ENCODE measurements at places on chromosomes 2 and 18. TPM values are rescaled to one million over a fixed set of nuclear protein-coding genes. Genes with fewer than 3 reads are reported as not detected.

PARD3B gene
- total RNA-seq: 4.3 TPM

POTEJ gene
- not detected for total RNA-seq

DNA sequence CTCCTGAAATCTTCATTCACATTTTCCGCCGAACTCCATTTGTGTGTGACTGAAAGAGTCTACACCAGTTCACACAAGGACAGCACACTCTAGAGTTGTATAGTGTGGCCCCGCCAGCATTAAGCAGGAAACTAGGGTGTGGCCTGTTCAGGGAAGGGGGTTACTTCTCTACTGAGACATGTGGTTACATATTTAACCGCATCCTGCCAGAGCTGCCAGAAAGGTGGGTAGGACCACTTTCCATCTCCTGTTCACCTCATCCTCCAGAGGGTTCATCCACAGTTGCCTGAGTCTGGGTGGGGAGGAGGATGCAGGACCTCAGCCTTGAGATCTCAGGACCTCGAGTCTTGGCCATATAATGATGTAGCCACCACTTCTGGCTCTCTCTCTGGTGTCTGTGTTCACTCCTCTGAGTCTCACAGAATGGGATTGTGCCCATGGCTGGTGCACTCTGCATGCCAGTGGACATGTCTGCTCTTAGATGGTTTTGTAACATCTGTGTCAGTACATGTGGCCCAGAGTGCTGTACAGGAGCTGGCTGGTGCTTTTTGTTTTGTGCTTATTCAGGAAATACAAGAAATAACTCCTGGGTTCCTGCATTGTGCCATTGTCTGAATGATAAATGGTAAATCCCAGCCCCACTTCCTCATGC is 7.7 kb upstream of the SP140L start:
- ATAC-seq: peak; percentile 82

DNA sequence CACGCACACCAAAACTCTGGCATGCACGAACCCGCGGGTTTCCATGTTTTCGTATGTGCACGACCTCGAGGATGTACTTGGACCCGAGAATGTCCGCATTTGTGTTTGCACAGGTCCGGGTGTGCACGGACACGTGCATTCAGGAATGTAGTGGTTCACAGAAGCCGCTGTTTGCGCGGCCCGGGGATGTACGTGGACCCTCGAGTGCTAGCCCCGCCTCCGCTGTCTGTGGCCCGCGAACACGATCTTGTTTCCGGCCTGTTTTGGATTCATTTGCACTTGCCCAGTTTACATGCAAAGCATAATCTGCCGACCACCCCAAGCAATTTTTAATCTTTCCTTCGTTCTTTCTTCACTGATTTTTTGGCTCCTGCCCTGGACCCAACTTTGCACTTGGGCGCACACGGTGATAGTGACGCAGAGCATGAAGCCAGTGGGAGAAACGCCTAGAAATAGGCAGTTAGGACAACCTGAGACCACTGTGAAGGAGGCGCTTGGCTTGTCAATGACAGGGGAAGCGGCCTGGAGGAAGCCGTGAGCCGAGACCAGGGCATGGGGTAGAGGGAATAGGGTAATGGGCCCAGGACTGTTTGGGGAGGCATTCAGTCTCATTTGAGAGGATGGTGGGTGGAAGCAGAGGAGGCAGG is 45.4 kb upstream of the PTMA start:
- no peak for ATAC-seq

GRCh38 chr2:159998961-159999360 is 63.5 kb downstream of the PLA2R1 start:
- peak; percentile 22 for ATAC-seq

GRCh38 chr18:10060841-10061240 is 147.0 kb downstream of the VAPA start:
- ATAC-seq: no peak

NT5C1B gene
- total RNA-seq: not detected

- no peak for ATAC-seq
These were observed 15.0 kb upstream of the TTR start for GRCh38 chr18:31576670-31577069.

LIMS4 gene
- total RNA-seq: 0.20 TPM

DNA sequence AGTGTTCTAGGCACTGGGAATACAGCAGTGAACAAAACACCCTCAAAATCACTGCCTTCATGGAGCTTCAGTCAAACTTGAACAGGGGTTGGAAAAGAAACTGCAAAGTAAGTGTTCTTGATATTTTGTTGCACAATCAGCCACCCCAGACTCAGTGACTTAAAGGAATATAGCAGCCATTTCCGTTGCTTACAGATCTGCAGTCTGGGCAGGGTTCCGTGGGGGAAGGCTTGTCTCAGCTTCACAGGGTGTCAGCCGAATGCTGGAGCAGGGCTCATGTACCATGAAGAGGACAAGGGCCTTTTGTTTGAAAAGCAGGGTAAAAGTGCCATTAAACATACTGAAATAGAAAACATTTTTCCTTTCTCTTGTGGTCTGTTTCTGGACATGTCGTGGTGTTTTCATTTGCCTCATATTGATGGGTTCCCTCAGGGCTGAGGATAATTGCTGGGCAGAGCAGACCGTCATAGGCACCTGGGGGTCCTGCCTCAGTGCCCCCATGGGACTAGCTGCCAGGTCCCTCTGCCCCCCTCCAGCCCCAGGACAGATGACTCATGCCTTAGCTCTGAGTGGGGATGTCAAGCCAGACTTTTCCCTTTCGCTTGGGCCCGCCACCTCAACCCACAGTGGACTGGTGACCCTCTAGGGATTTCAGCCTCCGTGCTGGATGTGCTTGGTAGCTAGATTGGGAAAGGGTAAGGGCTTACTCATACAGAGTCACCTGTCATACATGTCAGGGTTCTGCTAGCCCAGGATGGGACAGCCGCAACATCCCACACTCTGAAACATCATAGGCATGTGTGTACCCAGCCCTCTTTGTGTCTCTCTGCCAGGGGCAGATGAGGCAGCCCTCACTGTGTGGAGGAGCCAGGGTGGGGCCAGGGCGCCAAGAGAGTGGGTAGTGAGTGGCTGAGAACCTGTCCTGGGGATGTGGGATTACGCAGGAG is 96.5 kb downstream of the PTPRM start:
- ATAC-seq: no peak

DNA sequence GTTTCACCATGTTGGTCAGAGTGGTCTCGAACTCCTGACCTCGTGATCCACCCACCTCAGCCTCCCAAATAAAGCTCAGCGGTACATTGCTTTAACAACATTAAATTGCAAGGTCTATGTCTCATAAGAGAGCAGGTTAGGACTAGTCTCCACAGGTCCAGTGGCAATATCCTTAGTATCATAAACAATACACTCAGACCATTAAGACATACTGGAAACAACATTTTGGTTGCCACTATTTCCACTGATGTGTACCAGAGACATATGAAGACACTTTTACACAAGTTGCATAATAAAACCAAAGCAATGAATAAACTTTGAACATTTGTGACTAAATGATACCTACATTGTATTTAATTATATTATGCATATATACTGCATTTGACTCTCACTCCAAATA is 1130.0 kb downstream of the TSN start:
- ATAC-seq: no peak

DNA sequence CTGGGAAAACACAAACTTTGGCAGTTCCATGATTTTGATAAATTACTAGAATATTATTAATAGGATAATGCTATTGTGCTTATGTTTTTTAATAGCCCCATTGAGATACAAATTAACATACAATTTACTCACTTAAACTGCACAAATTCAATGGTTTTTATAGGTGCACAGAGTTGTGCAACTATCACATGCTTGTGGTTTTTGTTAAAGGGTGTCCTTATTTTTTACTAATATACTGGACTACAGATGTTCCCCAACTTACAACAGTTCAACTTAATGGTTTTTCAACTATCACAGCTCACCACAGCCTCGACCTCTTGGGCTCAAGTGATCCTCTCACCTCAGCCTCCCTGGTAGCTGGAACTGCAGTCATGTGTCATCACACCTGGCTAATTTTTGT is 76.6 kb downstream of the OSBPL1A start:
- ATAC-seq: no peak

SRBD1 gene
- total RNA-seq: 9.2 TPM

NGEF gene
- 6.1 TPM for total RNA-seq

CCDC141 gene
- 0.28 TPM for total RNA-seq

LPIN1 gene
- total RNA-seq: 33.6 TPM

- ATAC-seq: no peak
These were observed 76.4 kb downstream of the VPS54 start for GRCh38 chr2:63942788-63943187.

GRCh38 chr2:54658564-54659071 is 64.8 kb upstream of the EML6 start:
- ATAC-seq: no peak

LIMS3 gene
- not detected for total RNA-seq

DNA sequence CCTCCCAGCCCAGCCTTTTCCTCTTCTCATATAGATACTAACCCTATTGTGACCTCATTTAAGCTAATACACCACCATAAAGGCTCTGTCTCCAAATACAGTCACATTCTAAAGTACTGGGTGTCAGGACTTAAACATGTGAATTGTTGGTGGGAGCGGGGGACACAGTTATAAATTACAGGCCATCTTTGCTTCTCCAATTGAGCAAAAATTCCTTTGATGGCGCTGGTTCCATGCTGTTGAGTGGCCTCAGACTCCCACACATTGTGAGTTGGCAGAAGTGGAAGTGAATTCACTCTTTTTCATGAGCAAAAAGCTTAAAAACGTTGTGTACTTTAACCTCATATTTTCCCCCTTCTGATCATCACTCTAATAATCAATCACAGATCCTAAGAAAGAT is 46.0 kb downstream of the GBX2 start:
- ATAC-seq: no peak
